Upper lobe of right lung (tissue), 1 donor: ENCODE measurements at places on chromosomes 7 and 10.

GRCh38 chr7:1237704-1238255 lies 5.1 kb downstream of the UNCX start:
- DNase-seq = no peak

GRCh38 chr10:63052083-63052482 lies 81.0 kb upstream of the NRBF2 start:
- peak; percentile 15 for DNase-seq

DNA sequence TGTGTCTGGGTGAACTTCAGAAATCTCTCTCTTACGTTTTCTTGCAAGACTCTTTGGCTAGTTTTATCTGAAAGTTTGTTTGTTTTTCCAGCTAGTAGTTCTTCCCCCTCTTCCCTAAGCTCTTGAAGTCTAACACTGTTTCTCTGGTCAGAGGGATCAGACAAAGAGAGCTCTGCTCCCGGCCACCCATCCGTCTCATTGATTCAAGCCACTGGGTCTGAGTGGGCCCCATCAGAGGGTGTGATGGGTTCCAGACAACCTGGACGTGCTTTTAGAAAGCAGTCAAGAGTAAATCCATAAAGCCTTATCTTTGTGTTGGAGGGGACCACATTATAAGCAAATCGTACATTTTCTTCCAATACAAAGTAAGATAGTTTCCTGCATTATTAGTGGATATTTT lies 242.6 kb upstream of the C7orf33 start:
- DNase-seq = no peak

GRCh38 chr10:61832866-61833481 lies 68.5 kb upstream of the ARID5B start:
- no peak for DNase-seq

DNA sequence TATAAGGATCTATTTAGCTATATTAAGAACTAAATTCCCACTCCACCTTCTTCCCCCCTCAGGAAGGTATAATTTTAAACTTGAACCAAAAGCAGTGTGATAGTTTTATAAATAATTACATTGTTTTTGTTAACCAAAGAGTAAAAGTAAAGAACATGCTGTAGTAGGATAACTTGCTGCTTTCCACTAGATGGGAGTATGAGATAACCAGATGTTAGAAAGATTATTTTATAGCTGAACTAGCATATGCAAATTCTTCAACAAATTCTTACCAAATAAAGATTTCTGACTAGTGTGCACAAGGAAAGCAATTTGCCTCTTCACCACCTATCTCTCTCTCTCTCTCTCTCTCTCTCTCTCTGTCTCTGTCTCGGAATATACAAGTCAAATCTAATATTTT lies 31.8 kb downstream of the TES start:
- DNase-seq = no peak

DNA sequence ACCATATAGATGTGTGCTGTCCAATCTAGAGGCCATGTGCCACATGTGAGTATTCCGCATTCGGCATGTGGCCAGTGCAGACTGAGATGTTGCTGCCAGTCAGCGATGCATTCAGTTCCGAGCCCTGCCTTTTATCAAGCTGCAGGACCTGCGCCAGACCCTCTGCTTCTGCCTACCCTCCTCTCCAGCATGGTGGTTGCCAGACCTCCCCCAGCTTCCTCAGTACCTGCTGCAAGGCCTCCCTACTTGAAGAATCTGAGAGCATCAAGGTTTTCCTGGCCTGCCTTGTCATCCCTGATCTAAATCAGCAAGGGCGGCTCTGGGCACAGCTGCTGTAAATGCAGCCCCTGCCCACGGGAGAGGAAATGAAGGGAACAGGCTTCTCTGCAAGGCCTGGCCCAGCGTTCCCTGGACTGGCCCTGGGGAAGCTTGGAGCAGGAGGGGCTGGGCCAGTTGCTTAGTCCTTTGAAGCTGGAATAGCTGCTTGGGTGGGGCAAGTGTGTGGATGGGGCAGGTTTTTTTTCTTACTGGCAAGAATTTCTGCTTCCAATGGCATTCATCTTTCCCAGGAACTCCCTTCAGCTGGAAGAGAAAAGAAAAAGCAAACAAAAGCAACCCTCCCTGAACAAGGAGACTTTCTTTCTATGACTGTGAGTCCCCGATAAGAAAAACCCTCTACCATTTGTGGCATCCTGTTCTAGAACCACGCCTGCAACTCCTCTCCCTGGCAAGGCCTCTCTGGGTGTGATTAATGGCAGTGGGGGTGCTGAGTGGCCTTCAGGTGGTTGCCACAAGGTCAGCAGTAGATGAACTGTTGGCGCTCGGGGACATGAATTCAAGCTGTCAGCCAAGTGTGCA lies 93.0 kb downstream of the NHLRC2 start:
- DNase-seq = no peak

DNA sequence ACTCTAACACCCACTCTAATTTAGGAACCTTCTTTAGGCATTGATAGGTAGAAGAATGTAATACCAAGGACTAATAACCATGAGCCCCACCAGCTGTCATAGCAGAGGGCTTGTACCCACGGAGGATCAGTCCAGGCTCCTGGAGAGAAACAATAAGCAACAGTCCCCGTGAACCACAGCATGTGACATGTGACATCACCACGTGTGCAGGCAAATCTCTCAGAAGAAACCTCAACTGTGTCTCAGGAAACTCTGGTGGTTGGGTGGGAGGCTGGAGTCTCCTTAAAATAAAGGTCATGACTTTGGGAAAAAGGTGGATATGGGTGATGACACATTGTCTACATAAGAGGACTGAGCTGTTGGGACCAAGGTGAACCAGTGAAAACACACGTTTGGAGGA lies 653.9 kb upstream of the FOXK1 start:
- DNase-seq = no peak

- DNase-seq = no peak
These were observed 106.6 kb upstream of the RNF32 start for GRCh38 chr7:156533964-156534363.

DNA sequence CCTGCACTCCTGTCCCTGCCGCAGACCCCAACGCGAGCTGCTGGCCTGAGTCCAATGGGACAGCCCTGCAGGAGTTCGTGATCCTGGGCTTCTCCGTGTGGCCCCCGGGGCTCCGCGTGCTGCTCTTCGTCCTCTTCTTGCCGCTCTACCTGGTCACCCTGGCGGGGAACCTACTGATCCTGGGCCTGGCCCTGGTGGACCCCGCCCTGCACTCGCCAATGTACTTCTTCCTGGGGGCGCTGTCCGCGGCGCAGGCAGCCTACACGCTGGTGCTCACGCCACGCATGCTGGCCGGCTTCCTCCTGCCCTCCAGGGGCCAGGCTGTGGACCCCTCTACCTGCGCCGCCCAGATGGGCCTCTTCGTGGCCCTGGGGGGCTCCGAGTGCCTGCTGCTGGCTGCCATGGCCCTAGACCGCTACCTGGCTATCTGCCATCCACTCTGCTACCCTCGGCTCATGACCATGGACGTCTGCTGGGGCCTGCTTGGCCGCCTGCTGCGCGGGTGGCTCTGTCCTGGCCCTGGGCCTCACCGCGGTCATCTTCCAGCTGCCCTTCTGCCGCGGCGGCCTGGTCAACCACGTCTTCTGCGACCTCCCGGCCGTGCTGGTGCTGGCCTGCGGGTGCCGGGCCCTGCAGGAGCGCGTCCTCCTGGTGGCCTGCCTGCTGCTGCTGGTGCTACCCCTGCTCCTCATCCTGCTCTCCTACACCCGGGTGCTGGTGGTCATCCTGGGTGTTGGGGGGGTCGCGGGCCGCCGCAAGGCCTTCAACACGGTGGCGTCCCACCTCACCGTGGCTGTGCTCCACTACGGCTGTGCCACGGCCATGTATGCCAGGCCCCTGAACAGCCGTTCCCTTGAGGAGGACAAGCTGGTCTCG lies 71.7 kb downstream of the RBAK start:
- no peak for DNase-seq

GRCh38 chr7:122256046-122256445 lies 48.5 kb downstream of the FEZF1 start:
- no peak for DNase-seq

DNA sequence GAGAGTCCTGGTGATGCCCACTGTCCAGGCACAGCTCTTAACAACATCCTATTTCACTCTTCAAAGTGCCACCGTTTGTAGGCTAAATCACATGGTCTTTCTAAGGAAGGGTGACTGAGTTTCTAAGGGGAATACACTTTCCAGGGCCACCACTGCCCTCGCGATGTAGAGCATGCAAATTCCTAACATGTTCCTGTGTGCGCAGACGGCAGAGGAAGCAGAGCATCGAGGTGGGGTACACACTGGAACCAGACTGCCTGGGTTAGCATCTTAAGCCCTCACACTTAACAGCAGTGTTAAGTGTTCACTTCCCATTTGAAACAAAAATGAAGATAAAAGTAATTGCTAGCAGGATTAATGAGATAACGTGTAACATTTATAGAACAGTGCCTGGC lies 3.0 kb downstream of the VOPP1 start:
- no peak for DNase-seq

GRCh38 chr7:119028736-119029135 lies 804.2 kb downstream of the ANKRD7 start:
- no peak for DNase-seq

GRCh38 chr7:12490107-12490688 lies 80.3 kb upstream of the SCIN start:
- DNase-seq = no peak

- no peak for DNase-seq
These were observed 101.4 kb downstream of the ANK3 start for GRCh38 chr10:60288256-60288655.

DNA sequence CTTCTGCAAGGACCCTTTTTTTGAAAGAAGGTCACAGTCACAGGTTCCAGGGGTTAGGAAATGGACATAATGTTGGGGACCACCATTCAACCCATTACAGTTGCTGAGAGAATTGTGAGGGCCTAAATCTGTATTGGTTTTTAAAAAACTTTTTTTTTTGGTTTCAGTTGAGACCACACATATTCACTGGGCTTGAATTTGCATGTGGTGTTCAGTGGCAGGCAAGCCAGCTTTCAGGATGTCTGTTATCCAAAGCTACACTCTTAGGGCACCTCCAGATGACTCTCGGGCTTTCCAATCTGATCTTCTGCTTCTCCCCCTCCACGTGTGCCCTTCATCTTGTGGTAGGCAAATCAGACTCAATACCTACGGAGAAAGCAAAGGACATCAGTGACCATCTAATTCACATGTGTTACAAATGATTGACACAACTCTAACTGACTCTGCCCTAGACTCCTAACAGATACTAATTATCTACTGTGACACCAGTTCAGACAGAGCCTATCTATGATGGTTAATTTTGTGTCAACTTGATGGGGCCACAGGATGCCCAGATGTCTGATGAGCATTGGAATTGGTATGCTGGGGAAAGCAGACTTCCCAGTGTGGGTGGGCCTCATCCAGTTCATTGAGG lies 93.3 kb upstream of the ELMO1 start:
- no peak for DNase-seq

GRCh38 chr7:101969997-101970585 lies 152.7 kb downstream of the CUX1 start:
- no peak for DNase-seq

GRCh38 chr10:69684981-69685353 lies 54.9 kb downstream of the FAM241B start:
- peak; percentile 41 for DNase-seq

DNA sequence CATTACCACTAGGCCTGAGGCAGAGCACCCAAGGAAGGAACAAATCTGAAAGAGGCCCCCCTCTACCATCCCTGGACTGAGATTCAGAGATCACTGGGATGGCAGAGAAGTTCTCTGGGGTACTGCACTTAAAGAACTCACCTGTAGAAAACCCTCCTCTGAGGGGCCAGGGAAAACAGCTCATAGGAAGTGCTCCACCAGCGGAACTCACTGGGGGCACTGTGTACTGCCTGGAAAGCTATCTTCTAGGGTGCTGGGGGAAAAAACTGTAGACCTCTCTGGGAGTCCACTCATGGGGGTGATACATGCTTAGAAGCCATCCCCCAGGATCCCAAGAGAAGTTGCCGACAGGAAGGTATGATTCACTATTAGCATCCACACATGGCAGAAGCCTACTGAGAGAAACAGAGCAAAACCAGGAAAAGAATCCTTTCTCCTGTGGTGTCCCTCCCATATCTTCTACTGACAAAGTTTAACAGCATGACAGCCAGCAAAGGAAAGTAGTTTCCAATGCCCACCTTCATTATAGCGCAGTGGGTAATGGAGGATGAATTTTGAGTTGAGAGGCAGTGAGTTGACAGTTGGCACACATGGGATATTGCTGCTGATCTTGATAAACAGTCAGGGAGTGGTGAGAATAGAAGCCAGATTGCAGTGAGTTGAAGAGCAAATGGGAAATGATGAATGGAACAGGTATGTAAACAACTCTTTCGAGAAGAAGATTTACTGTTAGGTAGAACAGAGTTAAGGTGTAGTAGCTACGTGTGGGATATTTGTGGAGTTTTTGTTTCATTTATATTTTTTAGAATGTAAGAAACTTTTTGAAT lies 20.9 kb downstream of the ANKIB1 start:
- DNase-seq = no peak

GRCh38 chr10:110992006-110992800 lies 72.8 kb downstream of the SHOC2 start:
- DNase-seq = no peak

DNA sequence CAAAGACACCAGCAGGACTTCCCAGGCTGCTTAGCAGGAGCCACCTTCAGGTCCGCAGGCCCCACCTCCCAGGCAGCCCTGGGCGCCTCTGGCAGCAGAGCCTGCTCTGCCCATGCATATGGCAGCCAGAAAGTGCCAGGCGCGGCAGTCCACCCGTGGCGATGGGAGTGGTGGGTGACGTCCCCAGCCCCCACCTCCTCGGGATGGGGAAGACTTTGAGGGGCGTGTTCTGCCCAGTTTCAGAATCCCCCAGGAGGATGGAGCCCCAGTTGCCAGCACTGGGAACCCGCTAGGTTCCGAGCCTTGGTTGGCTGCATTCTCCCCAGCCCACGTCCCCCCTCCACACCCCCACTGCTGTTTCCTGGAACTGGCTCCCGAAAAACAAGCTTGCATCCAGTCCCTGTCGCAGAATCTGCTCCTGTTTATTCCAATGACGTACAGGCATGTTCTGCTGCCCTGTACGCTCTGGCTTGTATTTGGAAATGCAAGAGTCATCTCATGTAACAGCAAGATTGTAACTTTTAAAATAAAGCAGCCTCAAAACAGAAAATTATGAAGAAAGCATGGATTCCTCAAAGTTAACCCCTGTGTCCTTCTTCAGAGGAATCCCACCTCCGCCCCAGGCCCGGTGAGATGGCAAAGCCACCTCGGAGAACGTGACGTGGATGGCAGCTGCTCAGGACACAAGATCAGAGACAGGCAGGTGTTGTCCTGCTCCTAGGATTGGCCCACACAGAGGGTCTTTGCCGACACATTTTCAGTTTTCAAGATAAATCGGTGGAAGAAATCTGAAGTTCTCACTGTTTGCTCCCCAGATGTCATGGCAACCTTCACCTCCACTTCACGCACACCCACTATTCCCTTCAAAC lies 87.8 kb upstream of the PPP2R2D start:
- no peak for DNase-seq

DNA sequence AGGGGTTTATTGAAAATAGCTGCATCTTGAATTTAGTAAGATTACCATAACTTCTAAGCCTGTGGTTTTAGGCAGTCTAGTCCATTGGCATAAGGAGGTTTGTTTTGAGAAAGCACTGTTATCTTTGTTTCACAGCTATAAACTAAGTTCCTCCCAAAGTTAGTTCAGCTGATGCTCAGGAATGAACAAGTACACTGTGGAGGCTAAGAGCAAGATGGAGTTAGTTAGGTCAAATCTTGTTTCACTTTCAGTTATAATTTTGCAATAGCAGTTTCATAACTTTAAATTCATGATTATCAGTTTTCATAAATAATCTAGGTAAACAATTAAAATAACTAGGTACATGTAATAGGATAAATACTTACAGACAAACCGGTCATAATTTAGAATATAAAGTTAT lies 15.4 kb downstream of the SEC61G start:
- no peak for DNase-seq
